Stimulated activated CD8-positive, alpha-beta memory T cell treated with anti-CD3 and anti-CD28 coated beads, Interleukin-4, amount 100 ng/mL, for 1 hour (primary cell): ENCODE measurements at places on chromosomes 13 and 19.

DNA sequence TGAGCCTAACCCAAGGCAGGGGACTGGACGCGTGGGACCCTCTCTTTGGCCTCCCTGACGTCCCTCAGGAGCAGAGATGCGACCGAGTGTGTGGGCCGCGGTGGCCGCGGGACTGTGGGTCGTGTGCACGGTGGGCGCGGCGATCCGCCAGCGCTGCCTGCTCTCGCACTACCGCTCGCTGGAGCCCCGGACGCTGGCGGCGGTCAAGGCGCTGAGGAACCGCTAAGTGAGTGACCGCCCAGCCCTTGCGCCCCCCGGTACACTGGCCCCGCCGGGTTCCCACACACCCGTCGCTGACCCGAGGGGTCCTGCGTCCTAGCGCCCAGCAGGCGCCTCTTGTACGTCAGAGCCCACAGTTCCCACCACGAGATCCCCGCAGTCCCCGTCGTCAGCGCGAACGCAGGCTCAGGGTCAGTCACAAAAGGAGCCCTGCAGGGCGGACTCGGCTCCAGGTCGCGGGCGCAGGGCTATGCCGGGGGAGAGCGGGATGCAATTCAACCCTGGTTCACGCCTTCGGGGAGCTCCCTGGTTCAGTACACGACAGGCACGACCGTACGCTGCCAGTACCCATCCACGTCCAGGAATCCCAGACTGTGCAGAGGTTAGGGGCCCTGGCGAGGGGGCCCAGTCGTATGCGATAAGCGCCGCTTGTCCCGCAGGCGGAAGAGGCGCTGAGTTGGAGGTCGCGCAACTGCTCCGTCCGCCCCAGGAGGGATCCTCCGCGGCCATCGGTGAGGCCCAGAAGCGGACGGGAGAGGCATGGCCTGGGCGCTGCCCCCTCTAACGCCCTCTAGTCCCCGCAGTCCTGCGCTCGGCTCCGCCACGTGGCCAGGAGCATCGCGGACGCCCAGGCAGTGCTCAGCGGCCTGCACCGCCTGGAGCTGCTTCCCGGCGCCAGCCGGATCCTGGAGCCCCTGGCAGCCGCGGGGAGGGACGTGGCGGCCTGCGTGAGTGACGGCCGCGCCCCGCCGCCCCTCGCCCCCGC is 3.6 kb upstream of the IFNL2 start:
- DNase-seq = no peak

- no peak for DNase-seq
Measured at GRCh38 chr19:33022472-33023116, 42.1 kb downstream of the RHPN2 start.

- no peak for DNase-seq
Measured at GRCh38 chr13:40492511-40492910, 173.9 kb downstream of the FOXO1 start.

- DNase-seq = no peak
Measured at GRCh38 chr19:41324921-41325639, 15.1 kb downstream of the CCDC97 start.

GRCh38 chr19:52237197-52237596 is 32.2 kb upstream of the ZNF766 start:
- no peak for DNase-seq

GRCh38 chr13:21402586-21403307 is 56.4 kb downstream of the ZDHHC20 start:
- no peak for DNase-seq

GRCh38 chr13:74070065-74070464 is 64.1 kb downstream of the KLF12 start:
- DNase-seq = no peak

- DNase-seq = no peak
Measured at GRCh38 chr13:21980049-21980448, 309.2 kb downstream of the FGF9 start.

DNA sequence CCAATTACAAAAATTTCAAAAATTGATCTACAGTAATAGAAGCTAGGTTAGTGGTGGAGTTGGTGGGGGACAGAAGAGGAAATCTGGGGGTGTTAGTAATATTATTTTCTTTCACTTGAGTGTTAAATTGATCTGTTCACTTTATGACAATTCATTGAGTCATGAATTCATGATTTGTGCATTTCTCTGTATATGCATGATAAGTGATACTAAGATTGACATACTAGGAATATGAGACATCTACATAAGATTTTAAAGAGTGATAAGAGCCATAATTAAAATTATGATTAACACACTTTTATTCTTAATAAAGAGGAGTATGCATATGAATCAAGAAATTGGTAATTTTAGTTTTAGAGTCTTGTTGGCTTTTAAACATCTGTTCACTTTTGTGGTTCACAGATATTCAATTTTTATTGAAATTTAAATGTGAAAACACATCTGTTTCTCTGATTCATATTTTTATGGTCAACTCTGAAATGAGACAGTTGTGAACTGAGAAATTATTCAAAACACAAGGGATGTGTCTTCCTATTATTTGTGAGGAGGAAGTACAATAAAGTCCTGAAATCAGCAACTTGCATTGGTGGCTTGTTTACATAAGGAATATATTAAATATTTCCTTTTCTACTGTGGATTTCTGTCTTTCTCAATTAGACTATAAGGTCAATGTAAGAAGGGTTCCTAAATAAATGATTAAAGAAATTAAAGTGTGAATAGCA is 196.5 kb downstream of the ITGBL1 start:
- DNase-seq = no peak

DNA sequence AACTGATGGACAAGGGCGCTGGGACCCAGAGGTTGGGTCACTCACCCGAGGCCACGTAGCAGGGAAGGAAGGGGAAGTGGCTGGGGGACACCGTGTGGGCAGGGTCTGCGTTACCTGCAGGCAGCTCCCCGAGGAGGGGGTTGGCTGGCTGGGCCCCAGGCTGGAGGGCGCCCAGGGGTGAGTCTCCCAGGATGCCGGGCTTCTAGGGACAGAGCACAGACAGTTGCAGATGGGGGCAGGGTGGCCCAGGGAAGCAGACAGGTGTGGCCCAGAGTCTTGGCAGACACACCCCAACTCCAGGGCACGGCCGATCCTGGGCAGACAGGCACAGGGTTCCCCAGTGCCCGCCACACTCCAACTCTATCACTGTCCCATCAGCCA is 5.6 kb upstream of the FDX2 start:
- DNase-seq = no peak

GRCh38 chr19:8367327-8368001 is 3.5 kb downstream of the ANGPTL4 start:
- DNase-seq = no peak

DNA sequence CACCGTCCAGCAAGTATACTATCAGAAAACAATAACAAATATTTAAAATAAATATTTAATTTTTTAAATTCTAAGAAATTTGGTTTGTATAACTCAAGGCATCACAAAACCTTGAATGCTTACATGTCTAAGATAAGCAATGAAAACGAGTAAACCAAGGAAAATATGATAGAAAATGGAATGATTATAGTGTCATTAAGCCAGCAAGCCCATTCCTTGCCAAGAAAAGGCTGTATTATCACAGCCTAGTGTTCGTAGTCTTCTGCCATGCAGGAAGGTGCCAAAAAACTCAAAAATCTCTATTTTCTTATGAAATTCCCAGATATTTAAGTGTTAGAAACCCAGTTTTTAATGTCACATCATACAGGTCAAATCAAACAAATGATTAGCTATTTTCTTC is 136.4 kb downstream of the STOML3 start:
- DNase-seq = no peak
